ENCODE measurements at places on chromosomes 1 and 21. TPM values are rescaled to one million over a fixed set of nuclear protein-coding genes. Genes with fewer than 3 reads are reported as not detected.

The PMF1 gene
- 113 TPM for total RNA-seq

GRCh38 chr21:36117286-36117741 is 17.6 kb upstream of the CBR3 start:
- no peak for DNase-seq

GRCh38 chr1:228149406-228150119 is at the start of gene GJC2:
Gene GJC2, plus strand, starts transcription at chr1:228149930. Its CDS starts 7,829 bp downstream, at chr1:228157759.
- no peak for DNase-seq

The AMY1B gene
- total RNA-seq = not detected

DNA sequence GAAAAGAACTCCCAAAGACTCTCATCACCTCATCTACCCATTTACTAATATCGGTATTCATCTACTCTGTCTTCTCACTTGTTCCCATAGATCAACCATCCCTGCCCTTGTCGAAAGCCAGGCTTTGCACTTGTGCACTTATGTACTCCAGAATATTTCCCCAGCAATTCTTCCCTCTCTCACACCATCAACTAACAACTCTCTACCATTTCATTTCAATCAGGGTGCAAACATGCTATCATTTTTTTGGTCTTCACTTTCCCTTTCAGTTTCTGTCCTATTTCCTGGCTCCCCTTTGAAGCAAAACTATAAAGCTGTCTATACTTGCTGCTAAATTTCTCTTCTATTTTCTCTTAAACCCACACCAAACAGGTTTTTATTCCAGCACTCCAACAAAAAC is 6.7 kb downstream of the C1orf105 start:
- DNase-seq = peak; percentile 62

- no peak for DNase-seq
Observed at GRCh38 chr21:29224006-29224405, 74.7 kb upstream of the BACH1 start.

The KIF14 gene
- 11.6 TPM for total RNA-seq

Measured in activated CD4-positive, alpha-beta T cell treated with anti-CD3 and anti-CD28 coated beads, Interleukin-2, amount 10 ng/mL, durations not matched to agents 24 days and 14 days (primary cell).